ENCODE measurements at places on chromosomes 6 and 20.

DNA sequence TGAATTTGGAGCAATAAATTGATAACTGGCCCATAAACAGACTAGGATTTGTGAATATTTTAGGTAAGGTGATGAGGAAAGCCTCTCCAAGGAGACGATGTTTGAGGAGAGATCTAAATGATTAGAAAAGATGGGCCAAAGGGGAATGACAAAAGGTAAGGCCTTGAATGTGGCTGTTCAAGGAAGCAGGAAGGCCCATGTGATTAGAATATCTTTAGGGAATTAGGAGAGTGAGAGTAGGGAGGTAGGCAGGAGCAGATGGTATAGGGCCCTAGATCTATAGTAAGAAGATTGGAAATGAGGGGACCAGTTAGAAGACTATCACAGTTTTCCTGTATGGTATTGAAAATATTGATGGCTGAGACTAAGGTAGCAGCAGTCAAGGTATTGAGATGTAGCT, 6.7 kb downstream of the HSF2 start:
- no peak for DNase-seq

GRCh38 chr6:132814716-132815570, 574 bp downstream of the RPS12 start:
- DNase-seq = peak; percentile 30

DNA sequence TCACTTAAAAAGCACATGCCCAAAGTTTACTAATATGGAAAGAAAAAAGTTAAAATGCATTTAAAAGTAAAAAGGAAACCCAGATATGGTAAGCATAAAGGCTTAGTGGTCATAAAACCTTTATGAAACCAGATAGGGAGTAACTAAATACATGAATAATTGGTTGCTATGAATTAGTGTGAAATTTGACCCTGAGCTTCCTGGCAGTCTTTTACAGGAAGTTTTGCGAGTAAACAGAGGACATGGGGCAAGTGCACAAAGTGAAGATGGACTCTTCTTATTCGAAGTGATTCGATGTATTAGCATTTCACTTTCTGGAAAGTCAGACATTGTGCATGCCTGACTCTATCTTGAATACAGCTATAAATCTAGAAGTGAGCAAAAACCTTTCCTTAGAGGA, 90.9 kb upstream of the MLIP start:
- DNase-seq = peak; percentile 22

DNA sequence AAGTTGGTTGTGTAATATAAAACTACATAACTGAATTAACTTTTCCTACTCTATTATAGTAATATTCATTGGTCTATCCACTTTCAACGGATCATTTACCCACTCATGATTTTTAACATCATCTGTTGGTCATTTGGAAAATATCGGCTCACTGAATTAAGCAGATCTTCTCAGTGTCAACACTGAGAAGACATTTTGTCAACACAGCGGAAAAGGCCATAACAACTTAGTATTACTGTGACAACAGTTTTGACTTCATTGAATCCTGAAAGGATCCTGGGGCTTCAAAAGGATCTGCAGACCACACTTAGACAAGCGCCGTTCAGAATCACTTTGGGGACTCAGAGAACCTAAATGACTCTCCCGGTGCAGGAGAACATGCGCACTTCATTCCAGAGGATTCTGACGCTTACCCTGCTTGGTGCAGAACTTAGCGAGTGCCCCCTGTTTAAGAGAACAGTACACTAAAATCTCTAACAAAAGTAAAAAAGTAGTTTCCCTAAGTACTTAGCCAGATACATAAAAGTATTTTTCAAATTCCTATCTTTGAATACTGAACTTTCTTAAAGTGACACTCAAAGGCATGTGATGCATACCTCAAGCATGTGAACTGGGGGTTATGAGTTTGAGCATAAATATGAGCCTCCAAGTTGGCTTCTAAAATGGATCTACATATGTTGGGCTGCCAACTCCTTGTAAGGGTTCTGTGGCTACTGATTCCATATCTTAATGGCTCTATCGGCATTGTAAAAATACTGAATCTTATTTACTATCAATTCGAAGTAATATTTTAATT, 4.0 kb downstream of the ZBTB2 start:
- peak; percentile 87 for DNase-seq

DNA sequence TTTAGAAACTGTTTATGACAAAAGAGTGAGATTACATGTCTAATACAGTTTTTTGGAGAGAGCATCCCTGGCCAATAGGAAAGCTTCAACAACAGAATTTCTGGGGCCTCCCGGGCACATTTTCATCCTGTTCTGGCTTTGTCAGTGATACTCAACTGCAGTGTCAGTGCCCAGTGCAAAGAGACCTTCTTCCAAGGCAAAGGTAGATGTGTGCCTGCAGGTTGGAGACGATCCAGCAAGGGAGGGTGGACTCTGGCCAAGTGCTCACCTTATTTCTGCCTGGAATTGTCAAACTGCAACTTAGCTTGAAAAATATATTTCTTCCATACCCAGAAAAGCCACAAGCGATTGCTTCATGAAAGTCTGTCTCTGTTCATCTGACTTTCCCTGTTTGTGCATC, 211.6 kb upstream of the SNX9 start:
- DNase-seq = no peak

GRCh38 chr6:108837236-108837971, 10.8 kb upstream of the ARMC2 start:
- DNase-seq = no peak

DNA sequence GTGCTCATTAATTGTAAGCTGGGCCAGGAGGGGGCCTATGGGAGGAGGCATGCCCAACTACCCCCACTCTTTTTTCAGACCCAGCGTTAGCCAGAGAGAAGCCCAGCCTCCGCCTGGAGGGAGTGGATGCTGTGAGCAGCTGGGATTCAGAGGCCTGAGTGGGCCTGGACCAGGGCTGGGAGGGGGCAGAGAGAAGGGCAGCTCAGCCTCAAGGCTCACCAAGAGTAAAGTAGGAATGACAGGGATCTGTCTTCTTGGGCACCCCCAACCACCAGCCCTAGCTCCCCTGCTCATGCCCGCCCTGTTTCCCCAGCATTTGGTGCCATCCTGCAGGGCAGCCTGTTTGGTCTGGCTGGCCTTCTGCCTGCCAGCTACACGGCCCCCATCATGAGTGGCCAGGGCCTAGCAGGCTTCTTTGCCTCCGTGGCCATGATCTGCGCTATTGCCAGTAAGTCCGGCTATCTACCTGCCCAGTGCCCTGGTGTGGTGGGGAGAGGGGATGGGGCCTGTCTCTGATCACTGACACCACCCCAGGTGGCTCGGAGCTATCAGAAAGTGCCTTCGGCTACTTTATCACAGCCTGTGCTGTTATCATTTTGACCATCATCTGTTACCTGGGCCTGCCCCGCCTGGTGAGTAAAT, 6.8 kb downstream of the SLC29A1 start:
- no peak for DNase-seq

- DNase-seq = no peak
Measured at GRCh38 chr20:43185901-43186300, 3.8 kb downstream of the PTPRT start.

DNA sequence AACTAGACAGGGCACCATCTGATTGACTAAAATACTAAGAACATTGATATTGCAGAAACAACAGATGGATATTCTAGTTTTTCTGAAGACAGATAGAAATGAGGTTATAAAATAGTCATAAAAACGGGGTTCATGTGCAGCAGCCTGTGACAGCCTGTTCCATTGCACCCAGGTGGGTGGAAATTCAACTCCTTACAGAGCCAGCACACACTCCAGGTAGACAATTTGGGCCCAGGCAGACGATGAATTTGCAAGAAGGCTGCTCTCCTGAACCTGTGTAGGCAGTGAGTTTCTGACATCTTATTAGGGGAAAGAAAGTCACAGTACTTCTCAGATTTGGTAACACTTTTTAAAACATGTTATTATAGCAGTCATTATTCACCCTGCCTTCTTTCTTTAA, 414.1 kb downstream of the PHF3 start:
- no peak for DNase-seq

DNA sequence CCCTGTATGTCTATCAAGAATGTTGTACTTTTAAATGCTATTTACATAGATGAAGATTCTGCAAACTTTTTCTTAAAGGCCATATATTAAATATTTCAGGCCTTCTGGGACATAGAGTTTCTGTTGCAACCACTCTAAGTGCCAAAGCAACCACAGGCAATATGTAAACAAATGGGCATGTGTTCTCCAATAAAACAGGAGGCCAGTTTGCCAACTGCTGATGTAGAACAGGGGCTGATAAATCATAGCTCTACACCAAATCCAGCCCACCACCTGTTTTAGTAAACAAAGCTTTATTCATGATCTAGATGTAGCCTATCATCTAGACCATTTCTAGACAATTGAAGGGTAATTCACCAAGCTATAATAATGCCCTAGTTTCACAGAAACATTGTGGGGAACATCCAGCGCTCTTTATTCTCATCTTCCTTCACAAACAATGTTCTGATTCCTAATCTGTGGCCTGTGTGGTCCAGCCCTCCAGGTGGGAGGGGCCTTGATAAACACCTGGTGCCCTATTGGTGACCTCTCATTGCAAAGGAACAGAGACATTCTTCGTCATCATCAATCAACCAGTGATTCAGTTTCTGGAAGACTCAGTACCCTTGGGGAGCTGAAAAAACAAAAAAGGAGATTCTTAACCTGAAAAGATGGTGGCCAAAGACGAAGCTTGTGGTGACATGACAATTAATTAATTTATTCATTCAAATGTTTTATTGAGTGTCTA, 80.2 kb downstream of the PREP start:
- DNase-seq = no peak

DNA sequence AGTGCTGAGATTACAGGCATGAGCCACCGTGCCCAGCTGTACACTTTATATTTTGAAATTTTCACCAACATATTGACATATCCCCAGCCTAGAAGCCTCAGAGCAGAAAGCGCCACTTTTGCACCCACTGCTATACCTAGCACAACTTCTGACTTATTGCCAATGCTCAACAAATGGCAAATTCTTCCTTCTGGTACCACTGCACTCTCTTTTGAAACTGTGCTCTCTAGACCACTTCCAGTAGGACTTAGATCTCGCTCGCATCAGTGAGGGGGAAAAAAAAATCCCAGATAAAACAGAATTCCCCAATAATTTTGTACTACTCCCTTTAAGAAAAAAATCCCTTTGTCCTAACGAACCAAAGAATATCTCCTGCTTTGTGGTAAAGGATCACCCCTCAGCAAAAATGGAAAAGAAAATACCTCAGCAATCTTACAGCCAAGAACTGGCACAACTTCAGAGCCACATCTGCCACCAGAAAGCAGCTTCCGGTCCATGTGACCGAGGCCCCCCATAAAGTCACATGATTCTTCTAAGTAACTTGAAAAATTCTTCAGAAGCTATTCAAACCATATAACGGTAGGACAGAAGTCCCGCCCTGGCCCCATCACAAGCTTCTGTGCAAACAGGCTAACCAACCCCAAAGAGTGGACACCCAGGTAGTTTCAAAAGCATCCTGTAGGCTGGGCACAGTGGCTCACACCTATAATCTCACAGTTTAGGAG, 18.5 kb upstream of the IL17F start:
- DNase-seq = no peak

GRCh38 chr6:131159578-131159977, 24.3 kb downstream of the AKAP7 start:
- peak; percentile 83 for DNase-seq

- DNase-seq = no peak
Measured at GRCh38 chr6:83436674-83437073, 5.8 kb upstream of the ME1 start.

DNA sequence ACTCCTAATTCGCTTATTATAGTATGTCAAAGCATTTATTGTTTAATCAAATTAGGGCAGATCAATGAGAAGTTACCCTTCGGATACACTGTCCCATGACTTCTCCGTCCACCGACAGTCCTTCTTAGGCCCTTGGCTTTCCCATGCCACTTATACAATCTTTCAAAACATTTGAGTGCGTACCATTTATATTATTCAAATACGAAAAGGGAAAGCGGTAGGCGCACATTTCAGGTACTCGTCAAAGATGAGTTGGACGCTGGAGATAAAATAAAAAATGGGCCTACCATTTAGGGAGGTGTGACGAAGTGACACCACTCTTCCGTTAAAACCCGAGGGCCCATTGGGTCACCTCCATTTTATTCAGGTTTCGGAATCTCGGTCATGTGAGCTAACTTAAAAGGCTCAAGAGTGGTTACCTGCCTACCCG, 542 bp upstream of the AFG1L start:
- no peak for DNase-seq

GRCh38 chr20:10319855-10320254, 101.2 kb downstream of the SNAP25 start:
- DNase-seq = no peak

DNA sequence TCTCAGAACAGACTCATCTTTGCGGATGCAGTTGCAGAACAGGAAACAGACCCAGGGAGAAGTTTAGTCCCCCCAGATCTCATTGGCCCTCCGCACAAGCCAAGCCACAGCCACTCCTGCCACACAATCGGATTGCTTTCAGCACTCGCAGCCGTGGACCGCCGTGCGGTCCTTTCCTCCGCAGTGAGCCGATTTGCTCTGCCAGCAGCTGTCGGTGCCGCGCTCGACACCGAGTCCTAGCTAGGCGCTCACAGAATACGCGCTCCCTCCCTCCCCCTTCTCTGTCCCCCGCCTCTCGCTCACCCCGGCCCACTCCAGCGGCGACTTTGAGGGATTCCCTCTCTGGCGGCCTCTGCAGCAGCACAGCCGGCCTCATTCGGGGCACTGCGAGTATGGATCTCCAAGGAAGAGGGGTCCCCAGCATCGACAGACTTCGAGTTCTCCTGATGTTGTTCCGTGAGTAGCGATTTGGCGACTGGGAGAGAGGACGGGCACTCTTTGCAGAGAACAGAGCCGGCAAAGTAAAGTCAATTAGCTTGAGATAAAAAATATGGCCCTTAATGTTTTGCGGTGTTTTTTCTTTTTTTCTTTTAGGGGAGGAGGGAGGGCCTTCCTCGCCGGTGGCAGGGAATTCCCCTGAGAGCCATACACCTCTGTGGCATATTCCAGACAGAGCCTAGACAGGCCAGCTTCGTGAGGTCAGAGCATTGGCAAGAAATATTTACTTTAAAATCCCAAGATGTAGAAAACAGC, at the start of gene LAMP5:
Gene LAMP5, plus strand, starts transcription at position 130 of the 753 bp plus-strand sequence. Its CDS starts 263 bp downstream, at position 393.
- DNase-seq = peak; percentile 31

- peak; percentile 30 for DNase-seq
Measured at GRCh38 chr6:141401168-141401567, 731.6 kb upstream of the GJE1 start.

GRCh38 chr20:53736757-53737395, 143.2 kb upstream of the ZNF217 start:
- peak; percentile 64 for DNase-seq

- no peak for DNase-seq
Measured at GRCh38 chr20:17650301-17651128, 31.5 kb downstream of the RRBP1 start.

GRCh38 chr6:111724039-111724438, 118.4 kb upstream of the TRAF3IP2 start:
- no peak for DNase-seq

GRCh38 chr6:110530671-110531070, 54.3 kb upstream of the SLC22A16 start:
- DNase-seq = peak; percentile 29

All from EH (cell line).